ENCODE measurements at places on chromosomes 7 and 10.
A peak's percentile ranks its signal among the peaks of the same experiment; 100 is the strongest.

- DNase-seq, result no peak
Observed at GRCh38 chr7:30927559-30927958, 15.9 kb downstream of the AQP1 start.

GRCh38 chr10:21292763-21293517, 232.5 kb downstream of the SKIDA1 start:
- peak; percentile 98 for DNase-seq

GRCh38 chr7:140016540-140016939, 46.2 kb downstream of the PARP12 start:
- no peak for DNase-seq

DNA sequence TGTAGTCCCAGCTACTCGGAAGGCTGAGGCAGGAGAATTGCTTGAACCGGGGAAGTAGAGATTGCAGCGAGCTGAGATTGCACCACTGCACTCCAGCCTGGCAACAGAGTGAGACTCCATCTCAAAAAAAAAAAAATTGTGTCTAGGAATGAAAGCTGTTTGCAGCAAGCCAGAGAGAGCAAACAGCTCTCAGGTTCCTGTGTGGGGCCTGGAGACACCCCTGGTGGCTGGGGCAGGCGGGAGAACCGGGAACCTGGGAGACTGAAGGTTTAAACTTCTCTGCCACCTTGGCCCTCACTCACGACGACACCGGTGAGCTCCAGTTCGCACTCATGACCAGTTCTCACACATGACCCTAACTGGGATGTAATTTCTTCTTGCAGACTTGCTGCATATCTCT, 13.2 kb upstream of the UNCX start:
- no peak for DNase-seq

DNA sequence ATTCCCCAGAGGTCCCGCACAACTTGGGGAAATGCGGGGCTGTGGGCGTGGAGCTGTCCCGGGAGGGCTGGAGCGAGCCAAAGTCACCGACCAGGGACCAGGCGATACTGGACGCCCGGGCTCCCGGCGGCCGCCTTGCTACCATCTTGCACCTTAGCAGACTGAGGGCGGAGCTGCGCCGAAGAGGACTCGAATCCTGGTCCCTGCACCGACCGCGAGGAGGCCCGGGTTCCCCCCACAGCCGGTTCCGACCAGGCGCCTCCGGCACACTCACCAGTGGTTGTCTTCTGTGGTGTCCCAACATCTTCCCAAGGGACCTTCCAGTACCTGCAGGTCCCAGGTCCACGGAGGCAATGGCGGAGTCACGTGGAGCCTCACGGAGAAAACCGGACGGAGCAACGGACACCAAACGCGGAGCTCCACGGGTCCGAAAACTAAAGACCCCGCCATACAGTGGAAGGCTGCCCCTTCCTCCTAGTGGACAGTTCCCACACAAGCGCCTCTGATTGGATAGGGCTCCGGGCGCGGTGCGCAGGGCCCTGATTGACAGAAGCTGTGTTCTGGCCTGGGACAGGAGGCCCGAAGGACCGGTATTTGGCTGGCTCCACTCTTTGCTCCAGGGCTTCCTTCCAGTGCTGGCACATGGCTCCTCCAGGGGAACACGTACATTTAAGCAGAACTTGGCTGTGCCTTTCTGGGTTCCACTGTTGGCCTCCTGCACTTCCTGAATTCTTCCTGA, 124.6 kb upstream of the ZNF479 start:
- no peak for DNase-seq

DNA sequence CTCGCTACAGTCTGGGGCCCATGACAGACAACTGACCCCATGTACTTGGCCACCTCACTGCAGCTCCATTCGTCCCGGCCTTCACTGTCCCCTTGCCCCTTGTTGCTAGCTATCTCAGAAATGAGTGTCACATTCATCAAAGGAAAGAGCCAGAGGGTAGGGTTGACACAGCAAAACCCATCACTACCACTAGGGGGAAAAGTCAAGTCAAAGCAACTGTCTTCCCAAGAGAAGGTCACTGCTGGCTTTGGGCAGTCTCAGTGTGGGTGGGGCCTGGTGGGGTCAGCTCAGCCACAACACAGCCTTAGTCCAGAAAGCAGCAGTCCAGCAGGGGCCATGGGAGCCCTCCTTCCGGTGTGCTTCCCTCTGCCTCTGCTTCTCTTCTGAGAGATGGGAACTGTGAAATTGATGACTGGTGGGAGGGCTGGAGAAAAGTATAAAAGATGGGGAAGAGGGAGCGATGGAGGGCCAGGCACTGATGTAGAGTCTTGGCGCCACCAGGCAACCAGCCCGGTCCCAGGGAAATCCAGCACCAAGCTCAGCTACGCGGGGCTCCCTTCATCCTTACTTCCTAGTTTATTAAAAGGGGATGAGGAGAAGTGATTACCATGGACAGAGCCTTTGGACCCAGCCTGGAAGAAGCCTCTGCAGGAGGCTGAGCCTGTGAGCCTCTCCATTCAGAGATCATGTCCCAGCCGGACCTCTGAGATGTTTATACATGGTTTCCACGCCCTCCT, 58.0 kb downstream of the PLXNA4 start:
- no peak for DNase-seq

GRCh38 chr7:101234636-101235035, 3.0 kb downstream of the CLDN15 start:
- DNase-seq, result no peak

GRCh38 chr10:89973326-89973725, 271.9 kb downstream of the KIF20B start:
- DNase-seq, result no peak

- no peak for DNase-seq
Observed at GRCh38 chr7:141709318-141709717, 1.2 kb downstream of the WEE2 start.

GRCh38 chr10:70462349-70462984, 16.1 kb upstream of the PALD1 start:
- no peak for DNase-seq

- no peak for DNase-seq
Observed at GRCh38 chr10:88999625-89000024, 9.0 kb downstream of the FAS start.

DNA sequence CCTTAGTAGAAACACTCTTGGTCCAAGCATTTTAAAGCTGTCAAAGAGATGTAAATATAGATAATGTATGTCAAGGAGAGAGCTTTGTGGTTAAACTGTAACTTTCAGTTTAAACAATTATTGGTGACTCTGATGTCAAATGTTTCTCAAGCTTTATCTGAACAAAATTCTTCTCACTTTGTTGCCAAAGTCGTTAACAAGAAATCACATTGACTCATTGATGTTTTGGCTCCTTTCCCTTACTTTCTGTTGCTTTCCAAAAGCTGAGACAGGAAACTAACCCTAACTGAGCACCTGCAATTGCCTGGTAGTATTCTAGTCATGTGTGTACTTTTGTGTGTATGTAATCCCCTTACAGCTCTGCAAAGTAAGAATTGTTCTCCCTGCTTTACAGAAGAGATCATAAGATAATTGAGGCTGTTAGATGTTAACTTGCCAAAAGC, 108.5 kb downstream of the CFTR start:
- DNase-seq, result no peak

GRCh38 chr10:75939541-75939940, 508.1 kb downstream of the LRMDA start:
- no peak for DNase-seq

GRCh38 chr7:14690075-14690474, 212.5 kb downstream of the DGKB start:
- no peak for DNase-seq

DNA sequence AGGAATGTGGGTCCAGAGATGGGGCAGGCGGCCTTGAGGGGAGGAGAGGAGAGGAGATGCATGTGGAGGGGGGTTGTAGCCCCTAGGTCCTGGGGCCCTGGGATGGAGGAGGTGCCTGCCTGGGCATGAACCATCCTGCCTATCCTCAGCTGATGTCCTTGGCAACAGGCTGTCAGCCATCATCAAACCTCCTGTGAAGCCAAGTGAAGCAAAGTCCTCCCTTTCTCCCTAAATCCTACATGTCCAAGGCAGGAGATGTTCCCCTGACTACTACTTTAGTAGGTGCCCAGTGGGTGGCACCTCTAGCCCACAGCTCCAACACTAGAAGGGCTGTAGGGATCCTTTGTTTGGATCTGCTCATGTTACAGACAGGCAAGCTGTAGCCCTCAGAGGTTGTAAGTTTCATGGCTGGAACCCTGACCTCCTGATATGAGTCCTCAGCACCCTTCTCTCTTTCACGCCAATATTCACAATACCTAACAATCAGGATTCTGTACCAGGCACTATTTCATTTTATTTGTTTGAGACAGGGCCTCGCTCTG, 66.6 kb upstream of the SYPL1 start:
- no peak for DNase-seq

DNA sequence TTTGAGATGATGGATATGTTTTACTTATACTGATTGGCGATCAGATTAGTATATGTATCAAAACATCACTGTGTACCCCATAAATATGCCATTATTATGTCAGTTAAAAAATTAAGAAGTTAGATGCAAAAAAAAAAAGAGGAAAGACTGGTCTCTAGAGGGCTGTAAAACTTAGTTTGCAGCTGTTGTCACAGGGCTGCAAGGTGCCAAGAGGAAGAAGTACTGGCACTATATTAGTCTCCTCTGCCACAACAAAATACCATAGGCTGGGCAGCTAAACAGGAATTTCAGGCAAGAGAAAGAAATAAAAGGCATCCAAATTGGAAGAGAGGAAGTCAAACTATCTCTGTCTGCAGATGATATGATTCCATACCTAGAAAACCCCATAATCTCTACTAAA, 177.8 kb upstream of the PLPP4 start:
- no peak for DNase-seq

- no peak for DNase-seq
Observed at GRCh38 chr10:63308628-63309027, 157.1 kb downstream of the JMJD1C start.

GRCh38 chr10:31760674-31761081, 168.0 kb downstream of the ARHGAP12 start:
- DNase-seq, result no peak

DNA sequence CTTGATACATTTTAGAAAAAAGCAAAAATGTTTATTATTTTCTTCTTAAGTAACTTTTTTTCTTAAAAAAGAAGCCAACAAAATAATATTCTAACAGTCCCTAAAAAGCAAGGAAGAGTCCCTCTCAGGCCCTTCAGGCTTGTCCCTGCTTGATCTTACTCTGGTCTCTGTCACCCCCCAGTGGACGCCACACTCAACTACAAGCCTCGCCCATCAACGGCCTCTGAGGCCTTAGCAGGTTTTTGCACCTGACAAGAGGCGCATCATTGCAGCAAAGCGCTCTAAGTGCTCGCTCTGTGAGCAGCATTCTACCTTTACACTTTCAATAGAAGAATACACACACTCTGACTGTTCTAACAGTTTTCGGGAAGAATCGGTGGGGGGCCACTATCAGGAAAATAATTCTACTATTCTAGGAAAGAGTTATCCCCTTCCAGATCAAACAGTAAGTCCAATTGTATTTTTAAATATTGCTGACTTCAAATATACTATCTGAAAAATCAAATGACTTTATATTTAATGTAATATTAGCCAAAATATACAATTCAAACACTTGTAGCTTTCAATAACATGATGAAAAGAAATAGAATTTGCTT, 139.2 kb downstream of the USP6NL start:
- peak; percentile 1 for DNase-seq

GRCh38 chr10:75911426-75911825, 480.0 kb downstream of the LRMDA start:
- no peak for DNase-seq
